ENCODE measurements at places on chromosomes 11 and 22.
A peak's percentile ranks its signal among the peaks of the same experiment; 100 is the strongest.

GRCh38 chr11:107719557-107720302 is 7.9 kb upstream of the SLN start:
- DNase-seq: peak; percentile 60

GRCh38 chr11:72491001-72491400 is 56.7 kb upstream of the CLPB start:
- peak; percentile 81 for DNase-seq

DNA sequence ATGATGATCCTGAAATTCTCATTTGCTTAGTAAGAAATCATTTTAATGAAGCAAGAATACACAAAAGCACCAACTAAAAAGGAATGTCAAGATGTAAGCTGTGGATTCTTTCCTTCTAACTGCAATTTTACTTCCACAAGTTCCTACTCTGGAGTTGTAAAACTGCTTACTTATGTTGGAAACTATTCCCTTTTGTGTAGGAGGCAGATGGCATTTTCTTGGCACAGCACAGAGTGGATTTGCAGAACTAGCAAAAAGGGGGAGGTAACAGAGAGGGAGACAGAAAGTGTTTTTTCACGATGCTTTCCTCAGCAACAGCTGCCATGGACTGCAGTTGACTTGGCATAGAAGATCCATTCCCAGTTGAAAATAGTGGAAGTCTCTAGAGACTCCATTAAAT is 1112.0 kb upstream of the RAG2 start:
- peak; percentile 82 for DNase-seq

GRCh38 chr22:36741968-36742367 is 34.0 kb downstream of the IFT27 start:
- DNase-seq: no peak

GRCh38 chr11:46388619-46389449 is 2.7 kb downstream of the CHRM4 start:
- no peak for DNase-seq

DNA sequence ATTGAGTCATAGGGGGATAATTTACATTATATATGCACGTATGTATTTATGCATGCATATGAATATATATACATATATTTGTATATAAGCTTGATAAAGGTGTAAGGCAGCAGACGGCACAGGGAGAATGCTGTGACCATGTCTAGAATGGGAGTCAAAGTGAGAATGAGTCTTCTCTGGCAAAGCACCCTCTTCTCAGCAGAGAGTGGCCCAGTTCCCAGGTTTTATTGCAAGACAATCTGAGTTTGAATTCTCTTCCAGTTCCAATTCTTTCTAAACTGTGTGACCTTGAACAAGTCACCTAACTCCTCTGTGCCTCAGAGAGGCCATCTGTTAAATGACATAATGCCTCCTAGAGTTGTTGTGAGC is 13.8 kb downstream of the EHF start:
- DNase-seq: no peak

- DNase-seq: peak; percentile 90
Observed at GRCh38 chr11:19978668-19979518, 181.4 kb downstream of the DBX1 start.

GRCh38 chr11:117795638-117796455 is 1.2 kb downstream of the DSCAML1 start:
- DNase-seq: no peak

DNA sequence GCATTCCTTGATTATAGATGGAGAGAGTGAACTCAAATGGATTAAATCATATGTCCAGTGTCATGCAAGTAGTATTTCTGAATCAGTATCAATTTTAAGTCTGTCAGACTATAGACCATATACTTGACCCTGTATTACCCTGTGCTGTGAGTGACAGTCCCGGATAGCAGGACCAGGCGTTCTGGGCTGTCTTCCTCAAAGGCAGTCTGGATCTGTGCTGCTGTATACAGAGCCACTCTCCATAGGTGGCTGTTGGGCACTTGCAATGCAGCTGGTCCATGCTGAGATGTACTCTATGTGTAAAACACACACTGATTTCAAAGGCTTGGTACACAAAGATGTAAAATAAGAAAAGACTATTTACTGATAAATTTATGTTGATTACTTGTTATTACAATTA is 294.3 kb downstream of the OPCML start:
- no peak for DNase-seq

DNA sequence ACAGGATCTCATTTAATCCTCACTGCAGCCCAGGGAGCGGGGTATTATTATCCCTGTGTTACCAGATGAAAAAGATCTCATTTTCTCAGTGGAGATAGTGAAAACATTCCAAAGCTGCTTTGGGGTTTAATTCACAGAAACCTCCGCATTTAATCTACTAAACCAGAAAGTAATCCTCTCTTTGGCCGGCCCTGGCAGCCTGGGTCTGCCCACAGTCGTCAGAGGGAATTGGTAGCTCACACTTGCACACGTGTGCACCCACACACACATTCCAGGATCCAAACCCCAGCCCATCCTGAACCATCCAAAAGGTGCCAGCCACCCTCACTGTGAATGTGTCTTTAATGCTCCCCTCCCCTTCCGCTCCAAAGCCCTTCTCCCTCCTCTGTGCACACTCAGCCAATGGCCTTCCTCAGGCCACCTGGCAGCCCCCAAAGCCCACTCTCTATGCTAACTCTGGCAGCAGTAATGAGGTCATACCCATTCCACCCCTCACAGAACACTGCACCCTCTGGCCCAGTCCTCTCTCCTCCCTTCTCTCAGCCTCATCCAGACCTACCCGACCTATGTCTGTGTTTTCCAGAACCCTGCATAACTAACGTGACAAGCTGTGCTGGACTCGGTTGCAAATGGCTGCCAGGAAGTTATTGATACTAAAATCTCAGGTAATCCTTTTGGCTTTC is 466.2 kb downstream of the SOX6 start:
- DNase-seq: peak; percentile 40

DNA sequence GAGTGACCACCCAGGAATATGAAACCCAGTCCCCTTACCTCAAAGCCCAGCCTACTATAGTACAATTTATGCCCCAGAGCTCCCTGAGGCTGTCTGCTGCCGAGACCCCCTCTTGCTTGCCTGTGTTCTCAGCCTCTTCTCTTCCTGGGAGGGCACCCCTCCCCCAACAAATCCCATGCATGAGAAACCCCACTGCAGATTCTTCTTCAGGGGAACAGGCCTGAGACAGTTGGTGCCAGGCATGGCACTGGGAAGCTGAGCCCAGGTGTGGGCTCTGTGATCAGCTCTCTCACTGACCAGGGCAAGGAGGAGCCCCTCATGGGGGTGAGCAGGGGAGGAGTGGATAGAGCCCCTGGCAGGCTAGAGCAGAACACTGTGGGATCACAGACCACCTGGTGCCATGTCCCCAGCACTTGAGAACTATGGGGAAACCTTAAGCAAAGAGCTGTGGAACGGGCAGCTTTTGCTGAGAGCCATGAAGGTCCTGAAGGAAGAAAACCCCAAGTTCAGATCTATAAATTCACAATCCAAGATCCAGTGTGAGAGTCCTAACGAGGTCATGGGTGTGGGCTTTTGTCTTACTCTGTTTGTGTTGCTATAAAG is 46.5 kb upstream of the TH start:
- DNase-seq: no peak

GRCh38 chr11:124108156-124108555 is 7.1 kb upstream of the VWA5A start:
- DNase-seq: peak; percentile 47

DNA sequence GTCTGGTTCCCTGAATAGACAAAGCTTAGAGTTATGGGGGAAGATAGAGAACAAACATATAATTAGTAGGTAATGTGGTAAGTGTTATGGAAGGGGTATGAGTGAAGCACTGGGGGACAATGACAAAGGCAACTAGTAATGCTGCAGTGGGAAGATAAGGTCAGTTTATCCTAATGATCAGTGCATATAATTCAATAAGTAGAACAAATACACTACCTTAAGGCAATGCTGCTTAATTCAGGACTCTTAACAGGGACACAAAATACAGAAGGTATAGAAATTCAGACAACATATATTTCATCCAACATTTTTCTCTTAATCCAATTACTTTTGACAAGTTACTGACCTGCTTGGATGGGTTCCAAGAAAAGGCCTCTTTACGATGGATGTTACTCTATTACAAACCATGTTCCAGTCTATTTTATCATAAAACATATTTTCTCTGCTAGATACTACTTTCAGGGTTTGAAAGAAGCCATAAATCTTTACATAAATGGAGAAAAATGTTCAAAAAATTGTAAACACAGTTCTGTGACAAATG is 1186.2 kb downstream of the LRRC4C start:
- DNase-seq: no peak

DNA sequence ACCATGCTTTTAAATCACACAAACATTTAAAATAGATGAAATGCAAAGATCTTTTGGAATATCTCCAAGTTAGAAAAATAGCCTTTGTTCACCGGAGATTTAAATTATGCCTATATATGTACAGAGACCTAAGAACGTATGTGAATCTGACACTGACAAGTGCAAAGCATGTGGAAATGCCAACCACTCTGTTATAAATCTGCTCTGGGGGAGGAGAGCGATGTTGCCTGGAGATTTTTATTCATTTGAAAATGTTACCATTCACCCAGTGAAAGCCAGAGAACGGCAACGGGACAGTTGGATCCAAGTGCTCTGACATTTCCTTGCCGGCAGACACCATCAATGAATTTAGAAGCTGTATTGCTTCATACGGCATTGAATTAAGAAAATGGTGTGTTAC is 39.8 kb upstream of the BMAL1 start:
- DNase-seq: no peak

DNA sequence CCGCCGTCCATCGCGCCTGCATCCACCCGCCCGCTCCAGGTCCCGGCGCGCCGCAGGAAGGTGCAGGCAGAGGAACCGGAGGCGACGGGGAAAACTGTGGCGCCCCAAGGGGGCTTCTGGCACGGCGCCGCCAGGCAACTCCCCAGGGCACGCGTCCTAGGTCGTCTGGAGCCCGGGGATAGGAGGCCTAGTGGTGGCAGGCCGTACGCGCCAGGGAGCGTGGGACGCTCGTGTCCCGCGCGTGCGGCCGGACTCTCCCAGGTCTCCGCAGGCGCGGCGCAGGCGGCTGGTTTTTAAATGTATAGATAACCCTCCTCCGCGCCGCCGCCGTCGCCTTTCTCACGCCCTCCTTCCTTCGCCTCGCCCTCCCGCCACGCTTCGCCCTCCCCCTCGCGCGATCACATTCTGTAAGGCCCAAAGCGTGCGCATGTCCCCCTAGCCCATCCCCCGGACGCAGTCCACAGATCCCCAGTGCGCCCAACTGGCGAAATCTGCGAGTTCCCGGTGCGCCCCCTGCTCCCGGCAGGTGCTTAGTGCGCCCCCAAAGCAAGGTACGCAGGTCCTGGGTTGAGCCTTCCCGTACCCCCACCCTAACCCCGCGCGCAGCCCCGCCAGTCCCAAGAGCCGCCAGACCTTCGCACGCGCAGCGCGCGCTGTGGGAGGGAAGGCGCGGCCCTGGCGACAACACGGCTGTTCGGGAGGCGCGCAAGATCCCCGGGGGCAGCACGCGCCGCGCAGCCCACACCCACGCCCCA is at the start of gene ASCL2:
ASCL2 (minus strand) TSS at position 267 of the 755 bp plus-strand sequence; CDS start at position 11, 256 bp downstream.
- no peak for DNase-seq

DNA sequence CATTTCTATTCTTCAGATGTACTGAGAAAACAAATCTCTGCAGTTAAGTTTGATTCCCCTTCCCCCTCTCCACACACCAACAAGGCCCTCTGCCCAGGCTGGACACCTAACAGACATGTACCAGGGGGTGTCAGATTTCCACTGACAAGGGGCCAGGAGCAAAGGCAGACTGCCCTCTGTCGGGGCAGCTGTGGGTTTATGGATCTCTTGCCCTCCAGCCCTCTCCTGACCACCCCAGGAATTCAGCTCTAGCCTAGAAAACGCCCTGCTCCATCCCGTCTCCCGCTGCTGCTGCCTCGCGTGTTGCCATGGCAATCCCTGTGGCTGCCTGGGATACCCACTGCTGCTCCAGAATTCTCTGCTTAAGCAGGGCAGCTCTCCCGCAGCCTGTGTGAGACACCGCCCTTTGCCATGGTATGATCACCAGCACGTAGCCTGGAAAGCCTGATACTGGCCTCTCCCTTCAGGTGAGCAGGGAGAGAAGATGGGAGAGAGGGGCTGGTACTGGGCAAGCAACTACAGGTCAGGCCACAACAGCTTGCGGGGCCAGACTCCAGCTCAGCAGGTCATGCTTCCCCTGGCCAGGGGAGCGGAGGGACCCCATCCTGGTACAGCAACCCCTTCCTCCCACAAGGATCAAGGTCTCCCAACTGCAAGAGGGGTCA is 41.6 kb downstream of the BUD13 start:
- DNase-seq: peak; percentile 28

DNA sequence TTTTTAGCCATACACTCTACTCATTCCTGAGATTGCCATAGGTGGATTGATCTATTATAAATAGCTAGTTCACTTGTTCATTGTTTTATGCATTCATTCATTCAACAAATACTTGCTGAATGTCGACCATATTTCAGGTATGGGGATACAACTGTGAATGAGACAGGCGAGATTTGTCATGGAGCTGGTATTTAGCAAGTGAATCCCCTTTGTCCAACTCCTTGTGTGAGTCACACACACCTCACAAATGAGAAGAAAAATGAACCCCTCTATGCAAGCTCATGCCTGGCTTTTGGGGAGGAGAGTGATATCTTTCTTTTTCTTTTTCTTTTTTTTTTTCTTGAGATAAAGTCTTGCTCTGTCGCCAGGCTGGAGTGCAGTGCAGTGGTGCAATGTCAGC is 1.8 kb upstream of the AMPD3 start:
- no peak for DNase-seq

DNA sequence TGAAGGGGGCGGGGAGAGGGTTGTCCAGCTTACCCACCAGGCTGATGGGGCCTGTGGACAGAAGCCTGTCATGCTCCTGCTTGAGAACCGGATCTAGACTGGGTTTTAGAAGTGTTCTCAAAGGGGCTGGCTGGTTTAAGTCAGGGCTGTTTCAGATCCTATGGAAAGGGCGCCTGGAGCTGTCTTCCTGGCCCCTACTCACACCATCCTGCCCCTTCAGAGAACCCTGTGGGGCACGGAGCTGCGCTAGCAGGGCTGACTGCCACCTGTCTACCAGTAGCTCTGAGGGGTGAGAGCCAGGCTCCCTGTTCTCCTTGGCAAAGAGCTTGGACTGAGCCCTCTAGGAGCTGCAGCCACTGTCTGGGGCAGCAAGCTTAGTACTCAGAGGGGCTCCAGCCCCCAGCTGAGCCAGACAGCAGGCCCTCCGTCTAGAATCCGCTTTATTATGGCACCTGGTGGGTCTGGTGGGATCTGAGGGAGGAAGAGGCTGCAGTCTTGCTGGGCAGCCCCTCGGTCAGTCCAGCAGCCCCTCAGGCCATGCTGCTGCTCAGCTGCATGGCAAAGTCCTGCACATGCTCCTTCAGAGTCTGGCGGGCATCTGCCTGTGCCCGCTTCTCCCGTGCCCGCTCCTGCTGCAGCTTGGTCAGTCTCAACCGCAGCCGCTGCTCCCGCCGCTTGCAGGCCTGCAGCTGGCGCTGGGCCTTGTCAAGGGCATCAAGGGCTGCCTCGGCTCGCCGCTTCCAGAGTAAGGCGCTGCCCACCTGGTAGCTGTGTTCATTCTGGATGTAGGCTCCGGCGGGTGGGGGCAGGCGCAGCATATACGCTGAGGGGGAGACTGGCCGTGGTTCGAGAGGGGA is 2.3 kb downstream of the THAP7 start:
- DNase-seq: no peak

GRCh38 chr11:63563201-63564055 is at the start of gene PLAAT2:
Gene PLAAT2 (minus strand): TSS chr11:63563379. CDS start chr11:63563324, 55 bp downstream.
- DNase-seq: no peak
